Mesendoderm (in vitro differentiated cells): ENCODE measurements at places on chromosomes 6 and 20.

DNA sequence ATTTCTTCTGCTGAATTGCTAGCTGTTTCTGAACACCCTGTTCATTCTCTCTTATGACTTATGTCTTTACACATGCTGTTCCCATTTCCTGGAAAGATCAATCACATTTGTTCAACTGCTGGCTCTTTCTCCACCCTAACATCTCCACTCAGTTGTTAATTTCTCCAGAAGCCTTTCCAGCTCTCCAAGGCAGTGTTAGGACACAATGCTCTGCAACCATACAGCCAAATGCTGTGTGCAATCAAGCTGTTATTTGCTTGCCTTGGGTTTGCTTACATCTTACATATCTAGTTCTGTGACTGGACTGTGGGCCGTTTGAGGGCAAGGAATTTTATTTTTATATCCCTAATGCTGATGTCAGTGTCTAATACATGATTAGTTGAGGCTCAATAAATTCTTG, 24.2 kb upstream of the CITED2 start:
- DNase-seq: no peak

DNA sequence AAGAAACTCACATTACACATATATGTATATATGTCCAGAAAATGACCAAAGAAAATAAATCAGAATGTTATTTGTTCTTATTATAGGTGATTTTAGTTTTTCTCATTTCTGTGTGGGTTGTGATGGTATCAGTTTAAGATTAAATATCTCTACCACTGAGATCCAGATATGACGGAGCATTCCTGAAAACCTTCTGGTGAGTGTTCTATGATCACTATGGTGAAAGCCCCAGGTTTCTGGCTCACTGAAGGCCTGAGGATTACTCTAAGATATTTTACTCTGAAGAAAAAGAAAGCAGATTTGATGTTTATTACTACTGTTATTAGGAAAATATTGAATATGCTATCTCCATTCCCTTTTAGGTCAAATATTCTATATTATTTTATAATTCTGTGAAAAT, 62.8 kb upstream of the L3MBTL3 start:
- no peak for DNase-seq

DNA sequence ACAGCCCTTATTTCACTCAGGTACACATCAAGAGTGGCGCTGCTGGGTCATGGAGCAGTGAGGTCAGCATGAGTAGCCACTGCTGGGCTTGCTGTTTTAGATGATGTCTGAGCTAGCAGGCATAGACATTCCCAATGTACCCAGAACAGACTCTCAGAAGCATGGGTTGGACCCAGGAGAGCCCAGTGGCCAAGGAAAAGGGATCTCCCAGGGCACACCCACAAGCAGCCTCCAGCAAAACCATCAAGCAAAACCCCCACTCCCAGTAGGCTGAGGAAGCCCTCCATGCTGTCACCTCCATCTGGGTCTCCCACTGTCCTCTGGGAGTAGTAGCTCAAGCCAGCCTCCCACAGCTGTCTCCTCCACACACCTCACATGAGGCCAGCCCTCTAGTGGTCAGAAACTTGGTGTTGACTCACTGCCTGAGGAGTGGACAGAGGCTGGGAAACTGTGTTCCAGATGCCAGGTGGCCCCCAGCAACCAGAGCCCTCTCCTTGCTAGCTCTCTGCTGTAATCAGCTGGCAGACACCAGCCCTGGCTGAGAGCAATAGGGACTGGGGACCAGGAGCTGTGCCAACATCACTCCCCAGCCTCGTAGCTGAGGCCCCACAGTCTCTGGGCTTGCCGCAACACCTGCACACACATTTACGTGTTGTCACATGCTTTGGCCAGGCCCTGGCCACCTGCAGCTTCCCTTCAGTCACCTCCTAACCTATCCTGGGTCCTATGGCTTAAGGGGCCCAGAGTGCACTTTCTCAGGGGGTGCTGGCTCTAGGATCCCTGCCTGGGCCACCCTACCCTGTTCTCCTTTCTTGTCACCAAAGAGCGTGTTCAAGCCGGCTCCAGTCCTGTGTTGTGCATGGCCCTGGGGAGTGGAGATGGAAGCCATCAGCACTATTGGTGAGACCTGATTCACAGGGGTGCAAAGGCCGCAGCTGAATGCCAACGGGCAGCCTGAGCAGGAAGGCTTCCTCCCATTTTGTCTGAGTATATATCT, 1.9 kb upstream of the AP5S1 start:
- peak; percentile 91 for DNase-seq

- no peak for DNase-seq
These were observed 22.8 kb downstream of the DCBLD1 start for GRCh38 chr6:117505311-117505710.

DNA sequence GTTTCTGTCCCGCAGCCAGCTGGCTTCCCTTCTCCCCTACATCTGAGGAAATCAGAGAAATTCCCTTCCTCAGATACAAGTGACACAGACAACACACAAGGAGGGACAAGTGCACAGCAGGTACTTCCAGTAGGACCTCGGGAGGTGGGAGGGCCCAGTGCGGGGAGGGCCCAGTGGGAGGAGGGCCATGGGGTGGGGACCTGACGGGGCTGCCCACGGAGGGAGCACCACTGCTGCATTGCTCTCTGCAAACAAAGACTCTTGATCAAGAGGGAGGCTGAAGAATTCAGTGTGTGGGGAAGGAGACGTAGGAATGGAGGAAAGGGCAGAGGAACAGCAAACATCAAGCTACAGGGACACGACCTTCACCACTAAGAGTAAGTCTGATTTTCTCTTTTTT, 9.0 kb downstream of the TAP2 start:
- DNase-seq: peak; percentile 5

GRCh38 chr20:39310363-39310995, 348.3 kb downstream of the DHX35 start:
- no peak for DNase-seq

DNA sequence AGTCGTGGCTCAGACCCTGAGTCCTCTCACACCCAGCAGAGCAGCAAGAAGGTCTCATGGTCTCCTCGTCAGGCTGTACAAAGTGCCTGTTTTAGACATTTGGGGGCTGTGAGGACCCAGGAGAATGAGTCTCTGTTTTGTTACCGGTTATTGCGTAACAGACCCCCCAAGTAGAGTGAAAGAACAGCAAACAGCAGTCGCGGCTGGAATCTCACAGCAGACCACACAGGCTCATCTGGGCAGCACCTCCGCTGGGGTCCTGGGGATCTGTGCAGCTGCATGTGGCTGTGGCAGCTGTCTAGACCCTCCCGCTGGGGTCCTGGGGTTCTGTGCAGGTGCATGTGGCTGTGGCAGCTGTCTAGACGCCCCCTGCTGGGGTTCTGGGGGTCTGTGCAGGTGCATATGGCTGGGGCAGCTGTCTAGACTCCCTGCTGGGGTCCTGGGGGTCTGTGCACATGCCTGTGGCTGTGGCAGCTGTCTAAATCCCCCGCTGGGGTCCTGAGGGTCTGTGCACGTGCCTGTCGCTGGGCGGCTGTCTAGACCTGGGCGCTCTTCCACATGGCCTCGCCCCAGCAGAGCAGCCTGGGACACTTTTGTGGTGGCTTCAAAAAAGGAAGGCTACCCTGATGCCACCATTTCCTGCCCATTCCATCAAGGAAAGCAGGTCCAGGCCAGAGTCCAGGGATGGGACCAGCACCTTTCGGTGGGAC, 24.7 kb downstream of the ENTPD6 start:
- no peak for DNase-seq

DNA sequence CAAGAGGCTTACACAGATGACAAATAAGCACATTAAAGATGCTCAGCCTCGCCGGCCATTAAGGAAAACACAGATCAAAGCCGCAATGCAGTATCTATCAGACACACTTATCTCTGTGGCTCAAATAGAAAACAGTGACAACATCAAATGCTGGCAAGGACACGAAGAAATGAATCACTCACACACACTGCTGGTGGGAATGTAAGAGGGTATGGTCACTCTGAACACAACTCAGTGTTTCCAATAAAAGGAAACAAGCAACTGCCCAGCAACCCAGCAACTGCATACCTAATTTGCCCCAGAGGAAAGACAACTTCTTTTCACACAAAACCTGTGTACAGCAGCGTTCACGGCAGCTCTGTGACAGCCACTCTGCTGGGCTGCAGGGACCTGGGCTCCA, 155.8 kb downstream of the WDR27 start:
- DNase-seq: no peak

GRCh38 chr6:106844930-106845329, 129.6 kb downstream of the CD24 start:
- DNase-seq: no peak

GRCh38 chr6:42173101-42173500, at the start of gene GUCA1A:
GUCA1A (plus strand) TSS chr6:42173364; CDS start chr6:42173614, 250 bp downstream.
- DNase-seq: no peak

- DNase-seq: no peak
These were observed 349.2 kb downstream of the MAFB start for GRCh38 chr20:40339661-40340449.

GRCh38 chr20:53503517-53503919, 90.1 kb downstream of the ZNF217 start:
- no peak for DNase-seq

GRCh38 chr20:23315099-23315498, 35.5 kb upstream of the NXT1 start:
- DNase-seq: no peak

GRCh38 chr6:167467793-167468431, 143.0 kb downstream of the TTLL2 start:
- no peak for DNase-seq

- DNase-seq: no peak
These were observed 9.9 kb upstream of the MMP9 start for GRCh38 chr20:45998761-45999160.

GRCh38 chr6:31502586-31502985, 4.6 kb downstream of the MICB start:
- DNase-seq: no peak

- peak; percentile 23 for DNase-seq
These were observed 105.8 kb downstream of the JAG1 start for GRCh38 chr20:10568032-10568431.

DNA sequence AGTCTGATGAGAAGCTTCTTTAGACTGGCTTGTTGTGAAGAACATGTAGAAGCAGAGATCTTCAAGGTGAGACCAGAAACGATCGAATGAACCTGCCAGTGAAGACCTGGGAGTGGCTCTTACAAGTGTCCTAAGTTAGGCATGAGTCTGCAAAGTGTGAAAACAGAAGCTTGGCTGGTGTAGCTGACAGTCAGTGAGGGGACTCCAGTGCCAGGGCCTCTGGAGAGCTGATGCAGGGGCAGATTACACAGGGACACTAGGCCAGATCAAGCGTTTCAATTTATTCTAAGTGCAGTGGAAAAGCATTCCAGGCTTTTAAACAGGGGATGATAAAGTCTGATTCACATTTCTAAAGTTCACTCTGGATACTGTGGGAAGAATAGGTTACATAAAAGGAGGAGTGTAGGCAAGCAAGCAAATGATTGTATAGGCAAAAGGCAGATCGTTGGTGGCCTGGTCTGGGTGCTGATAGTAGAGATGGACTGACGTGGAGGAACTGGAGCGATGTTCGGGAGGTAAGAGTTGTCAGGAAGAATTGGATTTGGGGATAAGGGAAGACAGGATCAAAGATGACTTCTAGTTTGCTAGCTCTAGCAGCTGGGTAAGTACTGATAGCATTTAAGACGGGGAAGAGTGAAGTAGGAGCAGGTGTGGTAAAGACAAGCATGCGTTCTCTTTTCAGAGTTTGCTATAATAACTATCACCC, 133.5 kb downstream of the MAN1A1 start:
- peak; percentile 11 for DNase-seq

DNA sequence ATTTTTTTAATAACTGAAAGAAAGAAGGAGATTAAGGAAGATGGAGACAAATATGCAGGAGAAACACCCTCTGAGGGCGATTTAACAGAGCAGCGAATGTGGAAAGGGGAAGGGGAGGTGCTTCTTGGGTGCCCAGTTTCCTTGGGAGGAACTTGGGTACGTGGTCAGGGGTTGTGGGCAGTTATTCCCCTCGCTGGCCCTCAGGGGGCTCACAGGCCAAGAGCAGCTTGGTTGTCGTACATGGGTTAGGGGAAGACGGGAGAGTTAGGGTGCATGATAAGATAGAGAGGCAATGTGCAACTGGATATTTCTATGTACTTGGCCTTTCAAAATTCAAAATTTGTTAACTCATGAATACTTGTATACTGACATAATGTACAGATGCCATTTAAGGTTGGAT, 7.0 kb upstream of the TUBB2A start:
- peak; percentile 60 for DNase-seq

- DNase-seq: no peak
These were observed 41.1 kb upstream of the SPACA1 start for GRCh38 chr6:88006557-88006956.

DNA sequence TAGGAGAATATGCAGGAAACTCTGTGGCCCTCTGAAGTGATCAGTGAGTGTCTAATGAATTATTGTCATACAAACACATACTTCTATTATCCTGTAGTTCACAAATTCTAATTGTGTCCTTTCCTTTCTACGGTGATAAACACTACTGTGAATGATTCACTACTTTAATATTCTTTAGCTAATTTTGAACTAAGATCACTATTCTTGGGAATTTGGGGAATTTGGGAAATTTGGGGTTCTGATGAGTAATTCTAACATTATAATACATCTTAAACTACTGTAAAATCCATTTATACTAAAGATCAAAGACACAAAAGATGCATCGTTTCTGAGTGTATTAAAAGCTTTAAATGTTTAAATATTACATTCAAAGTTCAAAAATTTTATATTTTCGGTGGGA, 1287.2 kb upstream of the CITED2 start:
- no peak for DNase-seq

DNA sequence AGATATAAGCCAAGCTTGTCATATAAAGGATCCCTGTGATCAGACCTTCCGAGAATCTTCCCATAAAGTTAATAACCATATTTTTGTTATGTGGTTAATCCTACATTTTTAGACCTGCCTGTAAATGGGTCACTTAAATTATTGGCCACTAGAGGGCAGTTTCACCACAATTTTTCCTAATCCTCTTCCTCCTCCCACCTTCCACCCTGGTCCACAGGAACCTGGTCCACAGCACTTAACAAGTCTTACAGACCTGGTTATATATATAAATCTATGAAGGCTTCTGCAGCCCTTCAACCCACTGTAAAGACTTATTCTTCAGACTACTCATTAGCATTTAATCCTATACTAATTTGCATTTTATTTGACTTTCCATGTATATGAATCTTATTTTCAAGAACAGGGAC, 28.3 kb downstream of the MRS2 start:
- DNase-seq: peak; percentile 55

- no peak for DNase-seq
These were observed 171.6 kb downstream of the PLCB1 start for GRCh38 chr20:8303651-8304050.

GRCh38 chr20:10239954-10240353, 21.3 kb downstream of the SNAP25 start:
- no peak for DNase-seq

DNA sequence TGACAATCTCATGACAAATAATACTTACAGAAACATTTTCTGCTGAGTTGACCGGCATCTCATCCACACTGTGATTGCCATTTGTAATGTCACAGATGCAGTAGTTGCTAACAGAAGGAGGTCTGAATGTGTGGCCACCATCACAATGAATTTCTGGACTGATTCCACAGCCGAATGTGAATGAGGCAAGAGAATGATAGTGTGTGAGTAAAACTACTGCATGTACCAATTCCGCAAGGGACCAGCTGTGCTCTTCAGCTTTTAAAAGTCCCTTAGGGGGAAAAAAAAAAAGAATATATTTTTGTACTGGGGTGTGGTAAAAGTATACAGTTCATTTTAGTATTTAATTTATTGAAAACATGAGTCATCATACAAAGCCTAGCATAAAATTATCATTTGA, 96.2 kb downstream of the SESN1 start:
- no peak for DNase-seq

GRCh38 chr20:55530763-55531162, 474.6 kb downstream of the CBLN4 start:
- DNase-seq: no peak
